ENCODE measurements at places on chromosomes 5 and 9. TPM values are rescaled to one million over a fixed set of nuclear protein-coding genes. Genes with fewer than 3 reads are reported as not detected.

- no peak overlapping the region for H3K27ac ChIP-seq
- H3K36me3 ChIP-seq = no peaks in the 10 kb centered on the region
- no peak for DNase-seq
- H3K4me1 ChIP-seq = peaks cover 3% of the 10 kb centered on the region
These were observed 27.2 kb upstream of the KLF9 start for GRCh38 chr9:70441622-70442021.

- H3K36me3 ChIP-seq = no peaks in the 10 kb centered on the region
- H3K27me3 ChIP-seq = no peaks in the 10 kb centered on the region
- no peak overlapping the region for H3K4me3 ChIP-seq
- no peak for DNase-seq
These were observed 120.4 kb downstream of the C9orf152 start for GRCh38 chr9:110087605-110088004.

DNA sequence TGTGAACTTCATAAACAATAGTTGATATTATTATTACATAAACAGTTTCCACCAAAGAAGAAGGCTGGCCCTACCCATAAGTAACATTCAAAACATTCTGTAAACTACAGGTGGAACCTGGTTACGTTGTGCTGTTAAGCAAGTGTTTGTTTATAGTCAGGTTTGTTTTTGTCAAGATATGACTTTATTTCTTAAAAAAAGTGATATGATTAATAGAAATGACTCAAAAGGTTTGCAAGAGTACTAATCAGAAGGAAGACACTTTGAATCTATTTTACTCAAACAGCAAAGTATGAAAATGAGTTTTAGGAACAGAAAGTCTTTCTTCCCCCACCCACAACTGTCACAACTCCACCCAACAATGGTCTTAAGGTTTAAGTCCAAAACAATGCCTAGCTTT, 220.8 kb downstream of the PLK2 start:
- no peaks in the 10 kb centered on the region for H3K27me3 ChIP-seq
- H3K4me3 ChIP-seq = no peak overlapping the region
- H3K27ac ChIP-seq = no peak overlapping the region
- no peaks in the 10 kb centered on the region for H3K4me1 ChIP-seq
- H3K36me3 ChIP-seq = no peaks in the 10 kb centered on the region
- DNase-seq = no peak

DNA sequence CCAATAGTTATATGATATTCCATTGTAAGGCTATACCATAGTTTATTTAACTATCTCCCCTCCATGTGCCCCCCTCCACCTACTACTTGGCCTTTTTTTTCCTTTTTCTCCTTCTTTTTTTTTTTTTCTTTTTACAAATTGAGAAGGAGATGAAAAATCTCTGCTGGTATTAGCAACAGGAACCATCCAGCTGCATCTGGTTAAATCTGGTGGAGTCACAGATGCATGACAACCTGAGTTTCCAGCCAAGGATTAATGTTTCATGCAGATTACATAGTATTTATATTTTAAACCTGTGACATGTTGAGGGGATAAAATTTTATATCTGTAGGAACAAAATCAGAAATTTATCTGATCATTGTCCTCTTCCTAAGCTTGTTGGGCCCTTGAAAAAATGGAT, 128.5 kb upstream of the IQGAP2 start:
- no peaks in the 10 kb centered on the region for H3K27me3 ChIP-seq
- H3K4me1 ChIP-seq = no peaks in the 10 kb centered on the region
- H3K4me3 ChIP-seq = no peak overlapping the region

DNA sequence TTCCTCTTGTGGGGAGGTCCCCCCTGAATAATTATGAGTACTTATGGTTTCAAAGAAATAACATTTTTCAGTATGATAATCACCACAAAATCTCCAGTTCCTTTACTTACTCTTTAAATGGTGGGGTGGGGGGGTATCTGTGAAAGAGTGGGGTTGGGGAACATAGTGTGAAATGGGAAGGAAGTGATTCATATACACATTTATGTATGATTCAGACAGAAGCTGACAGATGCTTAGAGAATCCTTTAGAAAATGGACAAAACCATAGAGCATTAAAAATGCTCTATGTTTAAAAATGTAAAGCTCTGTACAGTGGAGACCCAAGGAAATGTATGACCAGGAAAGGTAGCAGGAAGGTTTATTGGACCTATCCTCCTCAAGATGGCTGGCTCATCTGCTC, 267.5 kb upstream of the GRIA1 start:
- no peak overlapping the region for H3K27ac ChIP-seq
- H3K36me3 ChIP-seq = no peaks in the 10 kb centered on the region
- H3K27me3 ChIP-seq = no peaks in the 10 kb centered on the region
- DNase-seq = no peak
- no peaks in the 10 kb centered on the region for H3K4me1 ChIP-seq
- no peak overlapping the region for H3K4me3 ChIP-seq

SLC34A1 gene
- not detected for total RNA-seq

TSLP gene
- total RNA-seq = 2.5 TPM

SLC6A18 gene
- total RNA-seq = not detected

QRFP gene
- not detected for total RNA-seq

ABCA1 gene
- total RNA-seq = 26.3 TPM

Measured in aorta (tissue), 5 donors.